Stimulated activated naive CD4-positive, alpha-beta T cell treated with Interleukin-2 at 50 U/mL for 16 hours (primary cell): ENCODE measurements at places on chromosomes 4 and X.

GRCh38 chr4:2288051-2288541 is 26.2 kb upstream of the MXD4 start:
- no peak for DNase-seq

- no peak for DNase-seq
Observed at GRCh38 chr4:125313497-125313896, 1.3 kb upstream of the FAT4 start.

- no peak for DNase-seq
Observed at GRCh38 chr4:37549041-37549440, 137.1 kb downstream of the RELL1 start.

GRCh38 chr4:70425306-70425705 is 27.6 kb downstream of the OPRPN start:
- DNase-seq: no peak

GRCh38 chr4:2824329-2824835 is 19.3 kb upstream of the ADD1 start:
- no peak for DNase-seq

- DNase-seq: no peak
Observed at GRCh38 chr4:38125816-38126215, 165.6 kb downstream of the PTTG2 start.

GRCh38 chr4:52873861-52874343 is 11.8 kb downstream of the RASL11B start:
- no peak for DNase-seq

GRCh38 chrX:30483996-30484395 is 93.6 kb downstream of the TASL start:
- no peak for DNase-seq

GRCh38 chr4:5278213-5278612 is 226.9 kb downstream of the STK32B start:
- DNase-seq: no peak

GRCh38 chr4:147581606-147582350 is 35.4 kb upstream of the TMEM184C start:
- no peak for DNase-seq

- no peak for DNase-seq
Observed at GRCh38 chrX:39167791-39168190, 366.5 kb downstream of the MID1IP1 start.
